ENCODE measurements at places on chromosomes 5 and 9.

DNA sequence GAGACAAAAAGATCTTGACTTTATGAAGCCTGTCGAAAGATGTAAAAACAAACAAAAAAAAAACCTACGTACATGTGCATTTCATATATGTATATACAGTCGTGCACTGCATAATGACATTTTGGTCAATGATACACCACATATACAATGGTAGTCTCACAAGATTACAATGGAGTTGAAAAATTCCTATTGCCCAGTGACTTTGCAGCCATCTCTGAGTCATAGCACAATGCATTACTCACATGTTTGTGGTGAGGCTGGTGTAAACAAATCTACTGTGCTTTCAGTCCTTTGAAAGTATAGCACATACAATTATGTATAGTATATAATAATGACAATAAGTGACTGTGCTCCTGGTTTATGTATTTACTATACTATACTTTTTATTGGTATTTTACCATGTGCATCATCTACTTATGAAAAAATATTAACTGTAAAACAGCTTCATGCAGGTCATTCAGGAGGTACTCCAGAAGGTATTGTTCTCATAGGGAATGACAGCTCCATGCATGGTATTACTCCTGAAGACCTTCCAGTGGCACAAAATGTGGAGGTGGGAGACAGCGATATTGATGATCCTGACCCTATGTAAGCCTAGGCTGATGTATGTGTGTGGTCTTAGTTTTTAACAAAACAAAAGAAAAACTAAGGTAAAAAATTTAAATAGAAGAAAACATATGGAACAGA is 73.7 kb upstream of the FST start:
- no peak for DNase-seq

DNA sequence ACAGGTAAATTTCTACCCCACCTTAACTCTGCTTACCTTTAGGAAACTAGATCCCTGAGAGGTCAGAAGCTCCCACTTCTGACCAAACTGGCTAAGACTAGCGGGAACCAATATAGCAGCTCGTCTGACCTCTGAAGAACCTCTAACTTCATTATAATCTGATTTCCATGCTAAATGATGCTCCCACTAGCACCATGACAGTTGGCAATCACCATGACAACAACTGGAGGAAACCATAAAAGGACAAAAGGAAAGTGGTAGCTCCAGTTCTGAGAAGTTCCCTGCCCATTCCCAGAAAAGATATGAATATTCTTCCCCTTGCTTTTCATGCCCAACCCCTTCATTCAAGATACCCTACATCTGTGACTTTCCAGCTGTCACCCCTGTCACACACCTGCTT is 483.3 kb downstream of the CTNND2 start:
- no peak for DNase-seq

DNA sequence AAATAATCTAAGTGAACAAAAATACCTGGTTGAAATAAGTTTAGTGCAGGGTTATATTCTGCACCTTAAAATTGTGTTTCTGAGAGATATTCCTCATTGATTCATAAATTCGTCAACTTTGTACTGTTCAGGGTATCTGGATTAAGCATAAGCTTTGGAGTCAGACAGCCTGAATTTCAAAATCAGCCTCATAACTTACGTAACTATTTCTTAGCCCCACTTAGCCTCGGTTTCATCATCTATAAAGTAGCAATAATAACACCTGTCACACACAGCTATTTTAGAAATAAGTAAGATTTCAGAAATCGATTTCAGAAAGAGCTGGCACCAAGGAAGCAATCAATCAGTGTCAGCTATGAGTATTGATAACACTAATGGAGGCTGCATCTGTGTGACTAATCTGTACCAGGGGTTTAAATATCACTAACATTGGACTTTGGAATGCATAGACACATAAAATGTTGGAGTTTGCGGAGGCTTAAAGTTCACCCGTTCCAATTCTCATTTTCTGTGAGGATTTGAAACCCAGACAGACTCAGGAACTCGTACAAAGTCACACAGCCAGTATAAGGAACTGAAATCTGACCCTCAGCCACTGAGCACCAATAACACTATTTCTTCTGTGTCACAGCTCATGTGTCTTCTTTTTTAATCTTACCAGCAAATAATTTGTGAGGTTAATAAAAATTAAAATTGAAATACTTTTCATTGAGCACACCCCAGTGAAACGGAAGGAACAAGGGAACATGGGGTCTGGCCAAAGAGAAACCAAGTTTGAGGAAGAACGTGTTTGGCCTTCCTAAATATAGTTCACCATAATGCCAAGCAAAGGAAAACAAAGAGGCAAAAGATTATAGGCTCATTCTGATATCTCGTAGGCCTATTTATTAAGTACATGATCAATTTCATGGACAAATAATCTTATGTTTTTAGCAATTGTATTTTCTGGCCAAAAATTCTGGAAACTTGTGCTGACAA is 194.4 kb upstream of the PTGER4 start:
- no peak for DNase-seq

GRCh38 chr5:95686651-95687050 is 3.9 kb upstream of the SPATA9 start:
- DNase-seq: no peak

DNA sequence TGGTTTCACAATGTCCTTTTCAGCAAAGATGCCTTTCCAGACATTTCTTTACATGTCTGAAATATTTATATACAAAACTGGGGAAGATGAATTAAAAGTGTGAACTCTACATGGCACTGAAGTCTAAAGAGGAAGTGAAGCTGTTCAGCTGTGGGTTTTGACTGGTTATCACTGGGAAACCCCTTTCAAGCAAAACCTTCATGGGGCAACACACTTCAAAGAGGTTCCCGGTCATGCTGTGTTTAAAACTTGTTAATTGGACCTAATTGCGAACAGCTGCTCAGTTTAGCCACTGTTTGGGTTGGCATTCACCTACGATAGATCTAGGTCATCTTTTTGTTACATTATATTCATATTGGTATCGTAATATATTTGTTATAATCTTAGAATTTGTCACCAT is 20.0 kb upstream of the GDNF start:
- no peak for DNase-seq

DNA sequence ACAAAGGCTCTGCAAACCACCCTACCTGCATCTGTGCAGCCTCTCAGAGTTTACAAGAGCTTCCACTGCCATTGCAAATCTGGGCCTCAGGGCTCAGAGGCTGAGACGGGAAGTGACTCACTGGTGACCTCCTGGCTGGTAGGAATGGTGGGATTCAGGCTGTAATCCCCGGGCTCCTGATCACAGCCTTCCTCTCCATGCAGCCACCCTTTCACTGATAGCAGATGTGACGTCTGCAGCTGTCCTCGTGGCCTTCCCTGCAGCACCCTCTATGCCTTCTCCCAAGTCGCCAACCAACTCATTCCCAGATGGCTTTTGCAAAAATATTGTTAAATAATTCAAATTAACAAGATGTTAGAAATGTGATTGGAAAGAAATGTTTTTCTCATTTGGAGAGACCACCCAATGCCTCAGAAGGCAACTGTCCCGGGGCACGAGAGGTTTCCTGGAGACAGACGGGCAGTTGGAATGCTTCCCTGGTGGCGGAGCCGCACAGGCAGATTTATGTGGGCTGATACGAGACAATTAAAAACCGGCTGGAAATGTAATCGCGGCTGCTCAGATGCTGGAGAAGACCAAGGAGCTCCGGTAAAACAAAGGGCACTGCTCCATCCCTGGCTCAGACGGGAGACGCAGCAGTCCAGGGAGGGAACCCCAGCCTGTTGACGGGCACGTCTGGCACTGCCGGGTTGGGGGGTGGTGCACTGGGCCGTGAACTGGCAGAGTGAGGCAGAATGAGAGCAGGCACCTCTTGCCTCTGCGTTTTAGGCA is 34.4 kb upstream of the SLC25A51 start:
- DNase-seq: no peak

GRCh38 chr5:8828596-8829322 is 717.1 kb downstream of the SEMA5A start:
- no peak for DNase-seq

- DNase-seq: no peak
Measured at GRCh38 chr5:50653946-50654345, 12.5 kb upstream of the PARP8 start.

DNA sequence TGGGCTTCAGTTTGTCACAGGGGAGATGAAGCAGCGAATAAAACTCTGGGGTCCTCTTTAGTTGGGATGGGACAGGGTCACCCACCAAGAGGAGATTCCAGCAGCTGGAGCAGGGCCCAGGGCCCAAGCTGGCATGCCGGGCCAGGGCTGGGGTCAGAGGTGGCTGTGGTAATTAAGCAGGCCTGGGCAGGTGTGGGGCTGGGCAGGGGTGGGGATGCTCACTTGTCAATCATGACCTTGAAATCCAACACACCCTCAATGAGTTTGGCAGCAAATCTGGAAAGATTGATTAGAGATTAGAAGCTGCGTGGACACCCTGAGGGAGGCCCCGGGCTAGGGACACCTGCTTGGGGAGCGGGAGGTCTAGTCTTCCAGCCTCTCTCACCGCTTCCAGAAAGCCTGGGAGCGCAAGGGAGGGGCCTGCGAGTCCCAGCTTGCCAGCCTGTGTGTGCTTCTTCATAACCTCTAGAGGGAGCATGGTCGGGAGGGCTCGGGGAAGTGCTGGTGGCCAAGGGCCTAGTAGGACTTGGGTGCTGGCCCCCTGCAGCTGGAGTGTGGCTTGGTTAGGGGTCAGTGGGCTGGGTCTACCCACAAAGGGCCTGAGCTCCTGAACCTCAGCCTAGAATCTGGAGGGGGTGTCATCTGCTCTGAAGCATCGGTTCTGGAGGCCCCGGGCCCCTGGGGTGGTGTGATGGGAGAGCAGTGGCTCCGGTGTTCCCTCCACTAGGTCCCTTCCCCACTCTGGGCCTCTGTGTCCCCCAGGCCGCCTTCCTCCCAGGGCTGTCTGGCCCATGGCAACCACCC is 7.6 kb downstream of the CRAT start:
- no peak for DNase-seq

GRCh38 chr5:74240783-74241750 is 399.5 kb downstream of the ENC1 start:
- DNase-seq: no peak

DNA sequence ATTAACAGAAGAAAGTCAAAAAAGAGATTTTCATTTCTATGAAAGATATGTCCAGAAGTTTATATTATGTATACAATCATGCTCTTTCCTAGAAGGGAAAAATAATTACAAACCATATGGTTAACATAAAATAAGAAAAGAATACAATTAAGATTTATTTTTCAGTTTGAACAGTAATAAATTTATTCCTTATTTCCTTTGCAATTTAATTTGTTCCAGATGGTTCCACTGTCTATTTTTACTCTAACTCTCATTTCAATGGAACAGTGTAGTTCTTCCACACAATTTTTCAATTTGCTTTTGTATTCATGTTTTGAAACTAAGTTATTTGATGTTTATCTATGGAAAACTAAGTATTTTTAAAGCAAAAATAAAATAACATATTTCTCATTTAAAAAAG is 1026.3 kb downstream of the TAF11L14 start:
- DNase-seq: no peak

DNA sequence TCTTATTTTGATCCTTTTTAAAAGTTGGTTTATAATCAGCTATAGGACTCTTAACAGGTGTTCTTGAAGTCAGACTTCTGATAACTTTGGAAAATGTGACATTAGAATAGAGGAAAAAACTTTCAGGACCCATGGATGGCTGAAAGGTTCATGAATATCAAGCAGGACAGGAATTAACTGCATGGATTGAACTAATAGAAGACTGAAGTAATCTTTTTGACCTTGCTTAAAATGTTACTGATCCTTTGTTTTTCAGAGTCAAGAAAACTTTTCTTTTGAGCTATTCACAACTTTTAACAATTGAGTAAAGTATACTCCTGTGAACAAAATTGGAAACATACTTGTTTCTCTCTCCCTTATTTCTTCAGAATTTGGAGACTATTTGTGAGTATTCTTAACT is 79.2 kb downstream of the PLK2 start:
- DNase-seq: no peak

GRCh38 chr5:149474198-149474597 is 77.0 kb downstream of the CSNK1A1 start:
- DNase-seq: no peak

GRCh38 chr9:109314011-109314531 is 6.8 kb downstream of the EPB41L4B start:
- no peak for DNase-seq

DNA sequence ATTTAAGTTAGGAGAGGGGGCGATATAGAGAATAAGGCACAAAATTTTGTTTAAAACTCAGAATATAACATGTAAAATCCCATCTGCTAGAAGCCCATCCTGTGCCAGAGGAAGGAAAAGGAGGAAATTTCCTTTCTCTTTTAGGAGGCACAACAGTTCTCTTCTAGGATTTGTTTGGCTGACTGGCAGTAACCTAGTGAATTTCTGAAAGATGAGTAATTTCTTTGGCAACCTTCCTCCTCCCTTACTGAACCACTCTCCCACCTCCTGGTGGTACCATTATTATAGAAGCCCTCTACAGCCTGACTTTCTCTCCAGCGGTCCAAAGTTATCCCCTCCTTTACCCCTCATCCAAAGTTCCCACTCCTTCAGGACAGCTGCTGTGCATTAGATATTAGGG is 18.3 kb downstream of the MOCS2 start:
- no peak for DNase-seq

DNA sequence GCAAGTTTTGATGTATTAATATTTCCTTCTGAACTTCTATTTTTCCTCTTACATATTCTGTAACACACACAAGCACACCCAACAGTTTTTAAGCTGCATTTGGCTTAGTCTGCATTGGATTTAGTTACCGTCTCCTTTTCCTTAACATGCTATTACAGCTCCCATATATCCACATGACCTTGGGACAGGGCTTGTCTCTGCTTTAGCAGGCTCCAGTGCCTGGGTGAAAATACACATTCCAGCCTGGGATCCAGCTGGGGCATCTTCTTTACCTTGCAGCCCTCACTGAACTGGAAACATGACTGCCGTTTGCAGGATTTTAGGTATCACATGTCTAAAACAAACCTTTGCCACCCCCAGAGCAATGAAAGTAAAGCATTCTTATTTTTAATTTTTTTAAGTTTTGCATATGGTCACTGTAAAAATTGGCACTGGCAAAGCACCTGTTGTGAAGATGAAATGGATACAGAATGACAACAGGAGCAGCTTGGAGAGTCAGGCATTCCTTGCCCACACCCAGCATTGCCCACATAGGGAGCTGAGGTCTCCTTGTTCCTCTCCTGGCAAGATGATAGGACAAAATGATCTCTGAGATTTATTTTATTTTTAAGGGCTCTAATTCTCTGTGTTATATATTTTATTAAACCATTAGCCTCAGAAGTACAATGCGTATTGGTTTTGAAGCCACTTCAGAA is 4.0 kb downstream of the GADD45G start:
- no peak for DNase-seq

DNA sequence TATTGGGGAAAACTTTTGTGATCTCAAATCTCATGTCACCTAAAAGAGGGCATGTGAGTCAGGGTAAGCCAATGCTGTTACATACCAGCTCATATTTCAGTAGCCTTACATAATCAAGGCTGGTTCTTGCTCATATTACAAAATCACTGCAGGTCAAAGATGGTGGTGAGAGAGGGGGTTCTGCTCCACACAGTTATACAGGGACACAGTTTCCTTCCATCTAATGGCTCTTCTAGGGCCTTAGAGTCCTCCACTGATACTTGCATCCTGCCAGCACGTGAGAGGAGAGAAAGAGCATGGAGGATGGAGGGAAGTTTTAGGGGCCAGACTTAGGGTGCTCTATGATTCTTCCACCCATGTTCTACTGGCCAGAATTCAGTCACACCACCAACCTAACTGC is 130.0 kb downstream of the LIFR start:
- DNase-seq: no peak

Data from activated naive CD4-positive, alpha-beta T cell treated with Interleukin-2 at 50 U/mL for 16 hours (primary cell).